ENCODE measurements at places on chromosomes 3 and 15. TPM values are rescaled to one million over a fixed set of nuclear protein-coding genes. Genes with fewer than 3 reads are reported as not detected.
A peak's percentile ranks its signal among the peaks of the same experiment; 100 is the strongest.

TYRO3 gene
- total RNA-seq, result 181 TPM

B3GALNT1 gene
- 31.0 TPM for total RNA-seq

IGDCC3 gene
- total RNA-seq, result 1.2 TPM

LDHAL6B gene
- total RNA-seq, result not detected

RASL12 gene
- 11.2 TPM for total RNA-seq

GABRA5 gene
- not detected for total RNA-seq

UROC1 gene
- total RNA-seq, result not detected

TRPM1 gene
- not detected for total RNA-seq

STAB1 gene
- total RNA-seq, result 47.5 TPM

RPL14 gene
- 4,413 TPM for total RNA-seq

ZDHHC19 gene
- total RNA-seq, result 4.5 TPM

GRCh38 chr15:65466901-65467300 lies 44.2 kb upstream of the IGDCC4 start:
- DNase-seq, result no peak

DNA sequence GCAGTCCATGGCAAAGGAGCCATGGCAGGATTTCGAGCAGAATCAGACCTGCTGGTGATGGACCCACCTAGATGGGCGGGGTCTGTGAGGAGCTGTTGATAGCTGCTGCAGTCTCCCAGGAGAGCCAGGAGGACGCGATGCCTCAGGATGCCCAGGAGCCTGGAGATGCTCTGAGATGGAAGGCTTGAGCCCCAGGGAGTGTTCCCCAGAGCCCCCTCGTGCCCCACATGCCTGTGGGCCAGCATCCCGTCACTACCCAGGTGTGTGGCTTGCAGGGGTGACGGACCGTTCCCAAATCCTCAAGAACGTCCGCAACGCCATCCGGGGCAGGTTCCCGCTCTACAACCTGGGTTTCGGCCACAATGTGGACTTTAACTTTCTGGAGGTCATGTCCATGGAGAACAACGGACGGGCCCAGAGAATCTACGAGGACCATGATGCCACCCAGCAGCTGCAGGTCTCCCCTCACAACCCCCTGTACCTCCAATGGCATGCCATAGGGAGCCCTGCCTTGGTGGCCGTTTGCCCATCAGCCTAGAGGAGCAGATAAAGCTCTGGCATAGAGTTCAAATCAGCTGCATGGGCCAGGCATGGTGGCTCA lies 6.7 kb downstream of the ITIH1 start:
- DNase-seq, result no peak

- no peak for DNase-seq
Observed at GRCh38 chr3:17491601-17492000, 250.8 kb downstream of the TBC1D5 start.

- no peak for DNase-seq
Observed at GRCh38 chr15:63809452-63809851, 24.3 kb downstream of the HERC1 start.

GRCh38 chr15:58916962-58917361 lies 16.5 kb downstream of the SLTM start:
- no peak for DNase-seq

DNA sequence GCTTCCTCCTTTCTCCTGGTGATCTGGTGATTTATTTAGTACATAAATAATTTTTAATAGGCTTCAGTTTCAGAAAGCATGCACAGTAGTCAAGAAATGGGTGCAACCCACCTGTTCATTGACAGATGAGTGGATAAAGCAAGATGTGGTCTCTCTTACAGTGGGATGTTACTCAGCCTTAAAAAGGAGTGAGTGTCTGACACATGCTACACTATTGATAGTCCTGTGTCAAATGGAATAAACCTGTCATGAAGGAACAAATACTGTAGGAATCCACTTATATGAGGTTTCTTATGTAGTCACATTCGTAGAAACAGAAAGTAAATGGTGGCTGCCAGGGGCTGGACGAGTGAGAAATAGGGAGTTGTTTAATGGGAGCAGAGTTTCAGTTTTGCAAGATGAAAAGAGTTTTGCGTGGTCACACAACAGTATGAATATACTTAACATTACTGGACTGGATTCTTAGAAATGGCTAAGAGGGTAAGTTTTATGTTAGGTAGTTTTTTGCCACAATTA lies 56.0 kb upstream of the PPARG start:
- no peak for DNase-seq

- no peak for DNase-seq
Observed at GRCh38 chr15:69457304-69458280, 5.0 kb downstream of the RPLP1 start.

DNA sequence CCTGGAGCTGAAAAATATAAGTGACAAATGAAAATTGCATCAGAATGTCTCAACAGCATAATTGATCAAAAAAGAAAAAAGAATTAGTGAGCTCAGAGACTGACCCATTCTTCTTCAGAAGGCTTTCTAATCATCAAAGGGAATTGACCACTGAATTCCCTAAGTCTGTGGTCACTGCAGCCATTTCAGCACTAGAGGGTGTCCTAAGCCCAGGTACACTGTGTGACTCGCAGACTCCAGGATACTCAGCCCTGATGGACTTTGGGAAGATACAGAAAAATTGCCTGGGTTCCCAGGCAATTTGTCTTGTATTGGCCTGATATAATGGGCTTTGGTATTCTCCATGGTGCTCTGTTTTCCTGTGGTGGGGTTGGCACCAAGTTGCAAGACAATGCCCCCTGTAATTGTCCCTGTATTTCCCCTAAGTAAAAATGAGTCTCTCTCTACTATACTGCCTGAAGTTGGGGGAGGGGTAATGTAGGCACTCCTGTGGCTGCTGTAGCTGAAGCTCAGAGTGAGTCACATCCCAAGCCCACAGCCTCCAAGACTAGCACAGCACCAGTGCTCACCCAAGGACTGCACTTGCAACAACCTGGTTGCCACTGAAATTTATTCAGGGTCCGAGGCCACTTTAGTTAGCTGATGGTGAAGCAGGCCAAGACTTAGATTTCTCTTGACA lies 256.0 kb upstream of the STAC start:
- DNase-seq, result no peak

- no peak for DNase-seq
Observed at GRCh38 chr15:62561571-62561970, 396.5 kb upstream of the C2CD4B start.

DNA sequence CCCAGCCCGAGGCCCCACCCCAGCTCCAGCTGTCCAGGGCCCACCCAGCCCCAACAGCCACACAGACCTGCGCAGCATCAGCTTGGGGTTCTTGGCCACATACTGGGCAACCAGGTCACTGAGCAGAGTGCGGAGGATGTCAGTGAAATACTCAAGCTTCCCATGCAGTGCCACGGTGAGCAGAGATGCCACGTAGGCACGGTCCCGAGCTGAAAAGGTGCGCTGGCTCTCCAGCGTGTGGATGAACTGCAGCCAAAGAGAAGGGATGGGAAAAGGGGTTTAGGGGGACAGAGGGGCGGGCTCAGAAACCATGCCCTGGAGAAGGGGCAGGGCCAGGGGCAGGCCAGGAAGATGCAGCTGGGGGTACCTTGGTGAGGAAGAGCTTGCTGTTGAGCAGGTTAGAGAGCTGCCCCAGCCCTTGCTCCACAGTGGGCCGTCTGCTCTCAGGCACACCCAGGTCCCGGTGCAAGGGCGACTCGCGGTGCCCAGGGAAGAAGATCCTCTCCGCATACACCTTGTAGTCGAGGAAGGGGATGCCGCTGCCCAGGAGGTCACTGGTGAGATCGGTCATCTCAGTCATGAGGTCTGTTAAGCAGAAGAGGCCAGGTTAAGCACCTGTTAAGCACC lies 17.4 kb downstream of the PLXNB1 start:
- peak; percentile 31 for DNase-seq

GRCh38 chr3:56061279-56061626 lies 407.0 kb downstream of the ERC2 start:
- no peak for DNase-seq

DNA sequence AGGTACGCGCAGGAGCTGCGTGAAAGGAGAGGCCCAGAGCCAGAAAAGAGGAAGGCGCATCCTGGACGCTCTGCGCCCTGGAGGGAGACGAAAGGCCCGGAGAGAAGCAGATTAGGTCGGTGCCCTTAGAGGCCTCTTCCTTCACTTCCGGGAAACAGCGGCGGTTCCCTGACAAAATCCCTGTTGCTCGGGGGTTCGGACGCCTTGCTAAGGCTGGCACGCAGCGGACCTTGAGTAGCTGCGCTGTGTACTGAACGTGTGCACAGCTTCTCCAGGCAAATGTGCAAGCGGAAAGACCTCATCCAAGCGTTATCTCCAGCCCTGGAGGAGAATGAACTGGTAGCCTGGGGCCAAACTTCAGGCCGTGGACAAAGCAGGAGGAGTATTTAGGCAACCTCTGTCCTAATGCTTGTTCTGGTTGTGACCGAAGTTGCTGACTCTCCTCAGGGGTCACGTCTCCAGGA lies 3.0 kb upstream of the SOX14 start:
- DNase-seq, result no peak

- DNase-seq, result no peak
Observed at GRCh38 chr15:41511899-41512369, 1.7 kb downstream of the LTK start.

DNA sequence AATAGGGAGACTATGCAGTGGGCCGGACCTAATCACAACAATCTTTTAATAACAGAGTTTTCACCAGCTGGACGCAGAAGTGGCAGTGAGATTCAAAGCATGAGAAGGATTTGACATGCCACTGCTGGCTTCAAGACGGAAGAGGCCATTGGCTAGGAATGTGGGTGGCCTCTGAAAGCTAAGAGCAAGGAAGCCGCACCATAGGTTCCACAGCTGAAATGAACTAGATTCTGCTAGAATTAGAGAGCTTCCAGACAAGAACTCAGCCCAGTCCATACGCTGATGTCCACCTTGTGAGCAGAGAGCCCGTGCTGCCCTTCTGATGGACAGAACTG lies 6.9 kb upstream of the NCBP2 start:
- DNase-seq, result no peak

GRCh38 chr15:73856458-73857192 lies 16.7 kb upstream of the TBC1D21 start:
- DNase-seq, result no peak

DNA sequence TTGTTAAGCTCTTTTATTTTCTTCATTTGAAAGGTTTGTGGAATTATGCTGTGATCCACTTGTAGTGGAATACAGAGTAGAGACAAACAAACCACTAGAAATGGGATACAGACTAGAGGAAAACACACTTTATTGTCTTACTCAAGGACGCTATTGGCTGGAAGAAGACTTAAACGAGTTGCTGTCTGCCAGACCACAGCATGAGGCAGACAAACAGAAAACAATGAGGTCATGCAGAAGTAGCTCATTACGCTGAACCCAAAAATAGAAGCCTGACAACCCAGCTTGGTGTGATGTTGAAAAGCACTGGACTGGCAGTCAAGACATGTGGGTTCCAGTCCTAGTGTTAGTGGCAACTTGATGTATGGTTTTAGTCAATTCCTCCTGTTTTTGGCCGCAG lies 62.4 kb upstream of the P3H2 start:
- DNase-seq, result no peak

DNA sequence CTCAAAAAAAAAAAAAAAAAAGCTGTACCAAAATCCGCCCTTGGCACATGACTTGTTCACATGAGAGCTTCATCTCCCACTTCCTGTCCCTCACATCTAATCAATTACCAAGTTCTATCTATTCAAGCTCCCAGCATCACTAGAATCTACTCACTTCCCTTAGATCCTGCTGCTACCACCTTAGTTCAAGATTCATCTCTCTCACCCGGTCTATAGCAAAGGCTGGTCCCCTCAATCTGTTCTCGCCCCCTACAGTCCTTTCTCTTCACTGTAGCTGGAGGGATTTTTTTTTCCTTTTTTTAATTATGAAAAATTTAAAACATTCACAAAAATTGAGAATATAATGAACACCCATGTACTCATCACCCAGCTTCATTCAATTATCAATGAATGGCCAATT lies 16.7 kb upstream of the GPR160 start:
- no peak for DNase-seq

GRCh38 chr3:115859002-115859807 lies 235.9 kb downstream of the GAP43 start:
- no peak for DNase-seq

GRCh38 chr15:101366853-101367252 lies 71.8 kb upstream of the SNRPA1 start:
- no peak for DNase-seq

GRCh38 chr15:69537901-69538300 lies 85.3 kb downstream of the RPLP1 start:
- DNase-seq, result no peak

DNA sequence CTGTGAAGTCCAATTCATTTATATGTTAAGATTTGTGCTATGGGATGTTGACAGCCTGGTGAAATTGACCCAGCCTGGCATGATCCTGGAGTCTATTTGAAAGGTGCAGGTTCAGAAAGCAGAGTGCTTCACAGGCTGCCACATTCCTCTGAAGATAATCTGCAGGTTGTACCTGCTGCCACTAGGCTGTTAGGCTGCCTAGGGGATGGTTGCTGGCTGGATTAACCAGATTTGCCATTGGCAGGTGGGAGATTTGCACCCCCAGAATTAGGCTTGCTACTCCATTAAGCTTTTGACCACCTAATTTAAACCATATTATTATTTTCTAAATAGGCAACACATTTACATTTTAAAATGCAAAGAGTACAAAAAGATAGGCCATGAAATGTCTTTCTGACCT lies 85.8 kb upstream of the RASGRP1 start:
- DNase-seq, result no peak

GRCh38 chr15:63986751-63987341 lies 59.4 kb downstream of the DAPK2 start:
- DNase-seq, result no peak

- DNase-seq, result no peak
Observed at GRCh38 chr3:14224895-14225294, 46.3 kb downstream of the LSM3 start.

DNA sequence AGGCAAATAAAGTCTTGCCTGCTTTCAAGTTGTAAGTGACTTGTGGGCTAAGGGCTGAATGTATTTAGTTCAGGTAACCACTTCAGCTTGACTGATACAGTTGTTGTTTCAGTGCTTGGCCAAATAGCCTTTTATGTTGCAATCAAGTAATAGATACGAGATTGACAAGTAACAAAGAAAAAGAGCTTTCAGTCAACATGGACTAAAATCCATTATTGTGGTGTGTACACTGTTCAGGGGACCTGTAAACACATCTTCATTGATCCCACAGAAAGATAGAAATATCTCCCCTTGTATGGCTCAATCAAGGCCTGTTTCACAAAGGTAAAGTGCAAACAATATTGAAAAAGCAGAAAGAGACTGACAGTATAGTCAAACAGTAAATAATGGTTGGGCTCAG lies 224.8 kb upstream of the TMCO5A start:
- DNase-seq, result no peak

All from ovary (tissue), 10 donors.